ENCODE measurements at places on chromosomes 7 and 10.

- DNase-seq, result no peak
These were observed 333.3 kb downstream of the SDK1 start for GRCh38 chr7:3634396-3634795.

GRCh38 chr7:69748530-69748929 is 150.3 kb downstream of the AUTS2 start:
- DNase-seq, result no peak

DNA sequence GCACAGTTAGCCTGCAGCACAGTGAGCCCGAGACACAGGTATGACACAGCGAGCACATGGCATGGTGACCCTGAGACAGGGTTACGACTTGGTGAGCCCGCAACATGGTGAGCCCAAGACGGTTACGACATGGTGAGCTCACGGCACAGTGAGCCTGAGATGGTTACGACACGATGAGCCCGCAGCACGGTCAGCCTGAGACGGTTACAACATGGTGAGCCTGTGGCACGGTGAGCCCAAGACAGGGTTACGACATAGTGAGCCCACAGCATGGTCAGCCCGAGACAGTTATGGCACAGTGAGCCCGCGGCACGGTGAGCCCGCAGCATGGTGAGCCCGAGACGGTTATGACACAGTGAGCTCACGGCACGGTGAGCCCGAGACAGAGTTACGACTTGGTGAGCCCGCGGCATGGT is 156.1 kb downstream of the MAD1L1 start:
- no peak for DNase-seq

DNA sequence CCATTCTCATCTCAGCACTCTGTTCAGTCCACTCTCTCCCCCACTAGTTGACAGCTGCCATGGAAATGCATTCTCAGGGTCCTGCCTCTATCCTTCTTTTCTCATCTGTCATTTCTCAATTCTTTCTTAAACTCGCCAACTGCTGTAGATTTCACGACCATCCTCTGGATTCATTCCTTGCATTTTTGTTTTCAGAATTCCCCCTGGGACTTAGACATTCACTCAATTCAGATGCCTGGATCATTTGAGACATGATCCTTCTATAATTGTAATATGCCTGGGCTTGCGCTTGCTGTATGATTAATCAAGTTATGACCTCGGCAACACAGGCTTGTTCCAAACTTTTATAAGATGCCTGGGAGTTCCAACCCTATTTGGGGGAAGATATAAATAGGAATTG is 104.5 kb downstream of the RAB11FIP2 start:
- DNase-seq, result no peak

DNA sequence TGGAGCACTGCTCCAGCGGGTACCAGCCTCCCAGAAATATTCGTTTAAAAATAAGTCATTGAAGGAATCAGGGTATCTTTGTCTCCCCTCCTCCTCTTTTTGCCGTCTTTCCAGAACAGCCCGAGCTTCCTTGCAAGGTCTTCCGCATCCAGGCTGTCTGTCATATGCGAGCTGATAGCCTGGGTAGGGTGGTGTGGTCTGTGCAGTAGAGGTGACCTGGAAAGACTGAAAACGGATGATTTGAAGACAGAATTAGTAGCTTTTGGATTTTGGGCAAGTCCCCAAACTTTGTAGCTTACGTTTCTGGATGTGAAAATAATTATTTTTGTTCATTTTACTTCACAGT is 480 bp downstream of the VPS50 start:
- DNase-seq, result peak; percentile 50

GRCh38 chr10:11489591-11489990 is 121.9 kb downstream of the USP6NL start:
- DNase-seq, result no peak

DNA sequence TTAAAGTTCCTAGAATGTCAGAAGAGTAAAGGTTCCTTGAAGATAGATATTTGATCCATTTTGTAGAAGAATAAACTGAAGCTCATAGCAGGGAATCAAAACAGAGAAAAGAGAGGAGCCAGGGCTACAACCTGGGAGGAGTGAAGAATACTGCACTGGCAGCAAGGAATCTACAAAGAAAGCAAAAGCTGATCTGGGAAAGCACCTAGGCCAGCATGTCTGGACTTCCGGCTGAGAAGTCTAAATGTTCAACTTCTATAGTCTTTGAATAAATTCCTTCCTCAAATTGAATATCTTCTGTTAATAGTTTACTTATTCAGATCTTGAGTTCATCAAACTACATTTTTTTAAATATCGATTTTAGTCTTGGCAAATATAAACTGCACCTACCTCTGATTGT is 78.2 kb downstream of the VPS41 start:
- no peak for DNase-seq

GRCh38 chr10:101006593-101007098 is 7.0 kb downstream of the LZTS2 start:
- no peak for DNase-seq

- DNase-seq, result no peak
These were observed 25.5 kb downstream of the HELLS start for GRCh38 chr10:94571081-94571480.

- no peak for DNase-seq
These were observed 4.5 kb downstream of the VSTM4 start for GRCh38 chr10:49110684-49111319.

- peak; percentile 74 for DNase-seq
These were observed 90.8 kb downstream of the SNX13 start for GRCh38 chr7:17849504-17849903.

- no peak for DNase-seq
These were observed 66.9 kb upstream of the ADAM12 start for GRCh38 chr10:126455036-126455765.

DNA sequence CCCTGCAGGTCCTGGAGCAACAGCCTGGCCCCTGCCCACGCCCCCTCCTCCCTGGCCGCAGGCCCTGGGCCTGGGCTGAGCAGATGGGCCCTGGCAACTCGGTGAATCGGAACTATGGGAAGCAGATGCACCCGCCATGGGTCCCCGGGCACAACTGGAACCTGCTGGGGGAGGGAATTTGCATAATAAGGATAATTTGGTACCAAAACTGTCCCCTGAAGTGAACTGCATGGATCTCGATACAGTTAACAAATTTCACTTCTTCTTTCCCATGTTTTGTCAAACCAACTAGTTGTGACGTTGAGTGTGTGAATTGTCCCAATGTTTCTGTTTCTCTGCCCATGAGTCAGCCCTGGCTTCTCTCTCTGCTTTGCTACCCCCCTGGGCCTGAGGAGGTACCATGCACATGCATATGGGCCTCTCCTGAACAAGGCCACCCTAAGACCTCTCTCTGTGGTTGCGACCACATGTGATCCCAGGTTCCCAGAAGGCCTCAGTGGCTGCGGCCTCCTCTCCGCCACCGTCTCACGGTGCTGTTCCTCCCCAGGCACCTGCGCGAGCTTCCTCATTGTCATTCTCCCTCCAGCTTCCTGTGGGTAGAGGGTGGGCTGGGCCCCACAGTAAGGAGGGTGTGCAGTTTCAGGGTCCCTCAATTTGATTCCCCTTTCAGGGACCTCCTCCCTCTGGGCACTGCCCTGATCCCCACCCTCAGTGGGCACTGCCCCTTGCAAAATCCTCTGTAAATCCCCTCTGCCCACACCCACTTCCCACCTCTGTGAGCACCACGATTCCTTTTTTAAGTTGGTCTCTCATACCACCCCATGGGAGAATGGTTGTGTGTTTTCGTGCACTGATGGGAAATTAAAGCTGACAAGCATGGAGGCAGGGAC is 40.0 kb downstream of the FIGNL1 start:
- no peak for DNase-seq

GRCh38 chr7:24536682-24537081 is 36.6 kb upstream of the PALS2 start:
- no peak for DNase-seq

DNA sequence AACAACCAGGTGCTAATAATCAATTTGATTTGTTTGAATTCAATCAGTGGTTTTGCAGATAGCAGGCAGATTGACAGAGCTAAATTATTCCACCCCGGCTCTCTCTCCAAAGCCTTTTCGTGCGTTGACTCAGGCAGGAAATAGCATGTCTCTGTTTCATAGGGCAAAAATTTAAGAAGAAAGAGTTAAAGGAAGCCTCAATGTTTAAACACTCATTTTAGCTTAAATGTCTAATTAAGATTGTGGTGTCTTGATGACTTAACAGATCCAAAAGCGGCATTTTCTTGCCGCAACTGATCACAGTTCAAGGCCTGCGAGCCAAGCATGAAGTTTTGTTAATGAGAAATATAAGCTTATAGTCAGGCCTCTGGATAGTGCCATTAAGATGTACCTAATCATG is 1051.1 kb upstream of the AUTS2 start:
- DNase-seq, result no peak

GRCh38 chr10:97074256-97075145 is 111.3 kb downstream of the SLIT1 start:
- DNase-seq, result no peak

- DNase-seq, result no peak
These were observed 63.5 kb downstream of the AFAP1L2 start for GRCh38 chr10:114340816-114341215.

GRCh38 chr10:118504467-118505205 is 90.8 kb downstream of the PRLHR start:
- DNase-seq, result peak; percentile 5

GRCh38 chr10:4127518-4128315 is 342.7 kb upstream of the KLF6 start:
- no peak for DNase-seq

Data from SK-MEL-5 (cell line).